ENCODE measurements at places on chromosomes 2 and 18.

DNA sequence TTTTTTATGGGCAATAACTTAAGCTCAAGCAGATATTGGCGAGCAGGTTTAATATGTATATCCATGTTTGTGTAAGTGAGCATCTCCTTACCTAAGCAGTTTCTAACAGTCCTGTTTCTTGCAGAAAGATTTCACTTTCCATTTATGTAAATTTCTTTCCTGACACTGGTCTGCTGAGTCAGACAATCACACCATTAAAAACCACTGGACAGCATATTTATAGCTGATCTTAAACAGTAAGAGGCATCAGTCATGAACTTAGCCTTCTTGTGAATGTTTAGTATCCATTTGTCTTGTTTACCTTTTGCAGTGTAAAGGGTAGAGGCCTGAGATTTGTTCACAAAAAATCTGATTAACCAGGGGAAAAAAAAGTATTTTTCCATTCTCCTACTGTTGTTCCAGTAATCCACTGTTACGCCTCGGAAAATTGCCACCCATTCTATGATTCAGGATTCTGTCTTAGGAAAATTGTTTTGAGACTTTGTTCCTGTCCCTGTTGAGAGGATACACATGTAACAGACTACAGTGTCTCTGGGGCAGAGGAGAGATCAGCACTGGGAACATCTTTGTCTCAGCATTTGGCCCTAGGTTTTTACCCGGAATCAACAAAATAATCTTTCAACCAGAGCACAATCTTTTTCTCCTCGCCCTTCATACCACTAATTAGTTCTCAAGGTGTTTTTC, 521.0 kb upstream of the NRP2 start:
- DNase-seq = no peak

DNA sequence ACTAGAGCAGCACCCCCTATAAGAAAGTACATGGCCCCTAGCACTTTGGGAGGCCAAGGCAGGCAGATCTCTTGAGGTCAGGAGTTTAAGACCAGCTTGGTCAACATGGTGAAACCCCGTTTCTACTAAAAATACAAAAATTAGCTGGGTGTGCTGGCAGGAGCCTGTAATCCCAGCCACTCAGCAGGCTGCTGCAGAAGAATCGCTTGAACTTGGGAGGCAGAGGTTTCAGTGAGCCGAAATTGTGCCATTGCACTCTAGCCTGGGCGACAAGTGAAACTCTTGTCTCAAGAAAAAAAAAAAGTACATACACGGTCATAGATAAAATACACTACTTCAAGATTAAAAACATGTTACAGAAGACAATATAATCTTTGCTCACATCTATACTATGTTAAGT, 63.8 kb downstream of the RAPH1 start:
- no peak for DNase-seq

GRCh38 chr2:29954316-29954715, 32.9 kb upstream of the ALK start:
- no peak for DNase-seq

DNA sequence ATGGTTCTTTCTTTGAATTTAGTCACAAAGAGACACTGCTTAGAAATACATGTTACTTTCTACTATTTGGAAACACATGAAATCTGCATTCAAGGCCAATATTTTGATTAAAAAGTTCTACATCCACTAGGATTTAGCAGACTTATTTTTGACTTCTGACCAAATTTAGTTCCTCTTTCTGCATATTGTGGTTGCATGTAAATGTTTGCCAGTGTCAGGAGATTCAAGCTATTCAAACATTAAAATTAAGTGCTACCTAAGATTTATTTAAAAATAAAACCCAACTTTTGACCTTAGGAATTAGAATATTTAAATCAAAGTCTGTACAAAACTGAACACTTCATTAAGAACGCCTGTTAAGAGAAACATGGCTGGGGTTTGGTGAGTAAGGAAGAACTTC, 891.1 kb downstream of the CPS1 start:
- no peak for DNase-seq

DNA sequence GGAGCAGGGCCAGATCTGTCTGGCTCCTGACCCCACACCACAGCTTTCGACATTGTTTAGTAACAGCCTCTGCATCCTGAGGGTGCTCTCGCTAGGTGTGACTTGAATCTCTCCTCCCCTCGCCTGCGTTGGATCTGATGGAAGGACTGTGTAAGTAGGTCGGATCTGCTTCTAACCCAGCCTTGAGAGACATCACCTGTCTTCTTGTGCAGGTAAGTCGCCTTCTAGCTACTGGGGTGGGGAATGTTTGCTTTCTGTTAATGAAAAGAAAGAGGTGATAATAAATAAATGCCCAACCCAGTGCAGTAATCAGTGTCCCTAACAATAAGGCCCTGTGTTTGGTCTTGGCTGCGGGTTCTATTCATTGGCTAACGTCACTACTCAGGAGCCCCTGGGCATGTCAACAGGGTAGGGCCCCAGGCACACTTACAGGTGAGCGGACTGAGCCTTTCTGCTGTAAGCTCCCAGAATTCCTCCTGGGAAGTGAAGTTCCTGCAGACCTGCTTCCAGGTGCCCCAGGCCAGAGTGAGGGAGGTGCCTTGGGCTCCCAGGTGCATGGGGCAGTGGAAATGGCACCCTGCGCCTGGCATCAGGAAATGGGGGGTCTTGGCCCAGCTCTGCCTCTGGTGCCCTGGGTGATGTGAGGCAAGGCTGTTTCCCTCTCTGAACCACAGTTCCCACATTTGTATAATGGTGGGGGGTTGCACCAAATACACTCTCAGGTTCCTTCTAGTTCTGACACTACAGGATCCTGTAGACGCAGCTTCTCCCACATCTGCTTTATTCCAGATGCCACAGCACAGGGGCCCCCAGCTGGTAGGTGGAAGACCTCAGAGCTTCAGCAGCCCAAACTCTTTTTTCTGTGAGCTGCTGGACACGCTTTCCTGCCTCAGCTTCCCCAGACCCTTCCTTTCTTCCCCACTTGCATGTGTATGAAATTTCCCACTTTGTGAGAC, 11.2 kb upstream of the FOSL2 start:
- no peak for DNase-seq

GRCh38 chr18:35143622-35144596, 96.9 kb upstream of the ZNF397 start:
- DNase-seq = no peak

- no peak for DNase-seq
Measured at GRCh38 chr2:232666051-232666805, 30.9 kb upstream of the GIGYF2 start.

GRCh38 chr18:58004317-58004716, 39.7 kb upstream of the NEDD4L start:
- no peak for DNase-seq

Data from activated naive CD4-positive, alpha-beta T cell treated with anti-CD3 and anti-CD28 coated beads, Interleukin-2, amount 50 U/mL, for 72 hours (primary cell).